Activated T-cell treated with anti-CD3 and anti-CD28 coated beads for 4 hours (primary cell): ENCODE measurements at places on chromosomes 12 and 14.

DNA sequence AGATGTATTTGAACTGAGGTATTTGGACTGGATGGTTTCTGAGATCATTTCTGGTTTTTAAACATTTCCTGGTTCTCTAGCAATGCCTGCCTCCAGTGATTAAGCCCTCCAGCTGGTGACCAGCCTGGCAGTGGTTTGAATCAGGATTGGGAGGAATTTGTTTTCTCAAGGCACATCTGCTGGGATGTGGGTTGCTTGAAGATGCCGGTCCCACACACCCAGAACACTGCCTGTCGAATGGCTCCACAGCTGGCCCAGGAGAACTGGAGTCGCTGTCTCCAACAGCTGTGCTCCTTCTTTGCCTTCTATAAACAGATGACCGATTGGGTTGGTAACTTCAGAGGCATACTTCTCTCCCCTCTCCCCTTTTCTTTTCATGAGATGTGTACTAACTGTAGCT is 258.0 kb upstream of the DDHD1 start:
- DNase-seq: no peak

GRCh38 chr12:13194401-13195110 is 2.0 kb upstream of the EMP1 start:
- no peak for DNase-seq

- no peak for DNase-seq
These were observed 436.8 kb downstream of the BCL11B start for GRCh38 chr14:98835051-98835824.

DNA sequence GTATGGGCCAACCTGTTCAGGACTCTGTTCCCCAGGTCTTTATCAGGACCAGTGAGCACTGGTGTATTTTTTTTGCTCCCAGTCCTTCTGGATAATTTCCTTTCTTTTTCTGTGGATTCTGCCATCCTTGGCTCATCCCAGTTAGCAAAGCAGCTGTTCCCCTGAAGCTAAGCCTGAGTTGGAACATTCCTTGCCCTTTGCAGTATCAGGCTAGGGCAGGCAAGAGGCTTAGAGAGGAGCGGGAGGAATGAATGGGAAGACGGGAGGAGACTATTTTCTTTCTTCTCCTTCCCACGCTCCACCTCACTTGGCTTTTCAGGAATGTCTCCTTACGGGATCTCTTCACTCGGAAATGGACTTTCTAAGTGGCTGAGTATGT is 29.2 kb downstream of the ERG28 start:
- DNase-seq: no peak

DNA sequence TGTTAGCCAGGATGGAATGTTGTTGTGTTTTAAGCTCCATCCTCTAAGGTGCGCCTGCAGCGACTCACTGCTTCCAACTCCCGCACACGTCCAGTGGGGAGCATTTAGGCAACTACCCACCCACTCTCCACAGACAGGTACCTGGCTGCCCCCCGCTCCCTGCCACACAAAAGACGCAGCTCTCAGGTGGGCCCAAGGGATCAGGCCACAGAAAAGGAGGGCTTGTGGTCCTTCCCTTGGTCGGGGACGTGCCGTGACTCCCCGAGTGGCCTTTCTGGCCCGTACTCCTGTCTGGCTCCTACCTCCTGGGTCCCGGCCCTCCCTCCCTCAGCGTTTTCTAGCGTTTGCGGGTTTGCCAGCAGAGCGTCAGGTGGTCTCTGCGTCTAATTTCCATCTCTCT is 16.2 kb downstream of the TEDC1 start:
- no peak for DNase-seq

GRCh38 chr14:55339770-55340169 is 68.5 kb downstream of the FBXO34 start:
- DNase-seq: no peak

GRCh38 chr12:124680863-124681778 is 113.7 kb upstream of the NCOR2 start:
- DNase-seq: no peak

GRCh38 chr14:89724628-89724960 is 229.9 kb downstream of the EFCAB11 start:
- no peak for DNase-seq
